NCI-H345 (cell line): ENCODE measurements at places on chromosomes 5 and 9.
A peak's percentile ranks its signal among the peaks of the same experiment; 100 is the strongest.

DNA sequence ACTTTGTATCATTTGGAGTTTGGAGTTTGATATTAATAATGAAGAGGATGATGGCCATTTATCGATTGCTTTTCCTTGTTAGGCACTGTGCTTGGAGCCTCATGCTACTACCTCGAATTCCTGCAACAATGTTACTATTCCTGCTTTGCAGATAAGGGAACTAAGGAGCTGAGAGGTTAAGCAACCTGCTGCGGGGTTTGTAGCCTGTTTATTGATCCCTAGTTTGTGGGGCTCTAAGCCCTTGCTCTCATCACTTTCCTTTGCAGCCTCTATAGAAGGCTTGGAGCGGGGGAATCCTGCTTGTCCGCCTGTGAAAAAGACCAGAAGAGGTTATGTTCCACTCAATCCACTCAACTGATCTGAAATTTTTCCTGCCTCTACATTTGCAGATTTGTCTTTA lies 15.8 kb downstream of the ARHGEF28 start:
- DNase-seq, result no peak

DNA sequence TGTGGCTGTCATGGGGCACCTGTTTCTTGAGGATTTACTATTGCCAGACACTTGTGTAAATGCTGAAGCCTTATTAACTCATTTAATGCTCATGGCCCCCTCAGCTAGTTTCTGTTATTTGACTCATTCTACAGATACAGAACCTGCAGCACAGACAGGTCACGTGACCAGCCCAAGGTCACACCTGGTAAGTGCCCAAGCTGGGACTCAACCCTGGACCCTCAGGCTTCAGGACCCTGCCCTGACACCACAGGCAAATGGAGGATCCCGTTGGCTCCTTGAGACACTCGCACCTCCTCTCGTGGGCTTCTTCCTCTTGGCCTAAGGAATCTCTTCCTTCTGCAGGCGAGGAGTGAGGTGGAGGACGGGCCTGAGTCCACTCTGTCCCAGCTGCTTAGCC lies 10.6 kb upstream of the NEURL1B start:
- no peak for DNase-seq

GRCh38 chr9:33786681-33787080 lies 8.7 kb upstream of the PRSS3 start:
- no peak for DNase-seq

GRCh38 chr5:150398722-150399523 lies 13.8 kb downstream of the CD74 start:
- DNase-seq, result no peak

GRCh38 chr5:181131514-181131913 lies 545 bp upstream of the OR2V1 start:
- no peak for DNase-seq

GRCh38 chr5:124995421-124995820 lies 249.0 kb upstream of the ZNF608 start:
- DNase-seq, result no peak

- DNase-seq, result no peak
These were observed 54.6 kb downstream of the AHRR start for GRCh38 chr5:375921-376798.

- no peak for DNase-seq
These were observed 6.0 kb downstream of the PMPCA start for GRCh38 chr9:136416427-136416826.

- no peak for DNase-seq
These were observed 40.8 kb upstream of the CCDC152 start for GRCh38 chr5:42715785-42716184.

GRCh38 chr5:66306844-66307315 lies 162.8 kb downstream of the SREK1 start:
- no peak for DNase-seq

GRCh38 chr5:159735749-159736660 lies 180.3 kb upstream of the ADRA1B start:
- DNase-seq, result no peak

DNA sequence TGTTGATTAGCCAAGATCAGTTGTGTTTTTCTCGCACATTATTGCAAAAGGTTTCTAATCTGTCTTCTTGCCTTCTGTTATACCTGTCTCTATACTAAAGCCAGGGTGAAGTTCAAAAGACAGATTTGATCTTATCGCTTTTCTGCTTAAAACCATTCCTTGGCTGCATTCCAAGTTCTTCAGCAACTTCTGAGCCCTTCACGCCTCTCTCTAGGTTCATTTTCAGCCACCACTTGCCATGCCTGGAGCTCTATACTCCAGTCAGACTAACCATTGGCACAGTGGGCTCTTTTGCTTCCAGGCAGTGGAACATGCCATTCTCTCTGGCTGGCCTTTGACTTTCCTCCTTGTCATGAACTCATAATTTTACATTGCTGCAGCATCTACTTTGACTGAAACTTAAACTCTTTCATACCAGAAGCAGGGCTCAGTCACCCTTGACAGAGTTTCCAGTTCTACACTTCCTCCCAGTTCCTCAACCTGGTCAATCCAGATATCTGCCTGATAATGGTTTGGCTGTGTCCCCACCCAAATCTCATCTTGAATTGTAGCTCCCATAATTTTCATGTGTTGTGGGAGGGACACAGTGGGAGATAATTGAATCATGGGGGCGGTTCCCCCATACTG lies 114.4 kb downstream of the SLC12A2 start:
- no peak for DNase-seq

DNA sequence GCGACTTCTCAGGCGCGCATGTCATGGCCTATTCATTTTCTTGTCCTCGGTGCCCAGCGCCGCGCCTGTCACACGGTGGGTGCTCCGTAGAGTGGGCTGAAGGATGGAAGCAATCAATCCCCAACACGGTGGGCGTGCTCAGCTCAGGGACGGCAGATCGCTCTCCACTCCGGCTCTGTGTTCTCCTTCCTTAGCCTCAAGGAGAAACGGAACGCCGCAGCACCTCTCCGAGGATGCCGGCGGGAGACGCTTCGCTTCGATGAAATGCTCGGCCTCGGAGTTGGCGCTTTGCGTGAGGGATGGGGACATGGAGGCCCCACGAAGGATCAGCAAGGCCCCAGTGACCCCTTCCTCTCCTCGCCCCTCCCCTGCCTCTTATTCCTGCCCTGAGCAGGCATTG lies 199.5 kb downstream of the C9orf50 start:
- DNase-seq, result no peak

GRCh38 chr9:136552117-136552703 lies 6.4 kb upstream of the NOTCH1 start:
- no peak for DNase-seq

DNA sequence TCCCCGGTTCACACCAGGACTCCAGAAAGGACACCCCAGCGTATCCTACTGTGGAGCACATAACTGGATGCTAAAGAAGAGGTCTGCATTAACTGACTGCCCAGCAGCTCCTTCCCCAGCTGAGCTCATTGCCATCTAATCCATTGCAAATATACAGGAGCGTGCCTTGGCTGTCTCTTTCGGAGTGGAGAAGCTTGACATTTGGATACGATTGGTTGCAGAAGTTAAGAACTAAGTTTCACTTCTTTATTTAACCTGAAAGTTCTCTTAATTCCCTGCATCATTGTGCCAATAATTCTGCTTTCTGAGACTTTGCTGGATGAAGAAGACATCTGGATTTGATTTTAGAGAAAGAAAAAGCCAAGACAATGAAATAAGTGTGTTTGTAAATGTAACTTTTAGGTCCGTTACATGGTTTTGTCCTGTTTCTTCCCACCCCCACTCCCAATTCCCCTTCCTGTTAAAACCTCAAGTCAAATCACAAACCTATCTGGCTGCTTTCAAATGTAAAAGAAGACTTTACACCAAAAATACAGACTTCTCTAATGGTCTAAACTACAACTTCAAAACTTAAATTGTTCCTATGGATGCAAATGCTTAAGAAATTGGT lies 33.9 kb downstream of the TAS2R1 start:
- DNase-seq, result no peak

DNA sequence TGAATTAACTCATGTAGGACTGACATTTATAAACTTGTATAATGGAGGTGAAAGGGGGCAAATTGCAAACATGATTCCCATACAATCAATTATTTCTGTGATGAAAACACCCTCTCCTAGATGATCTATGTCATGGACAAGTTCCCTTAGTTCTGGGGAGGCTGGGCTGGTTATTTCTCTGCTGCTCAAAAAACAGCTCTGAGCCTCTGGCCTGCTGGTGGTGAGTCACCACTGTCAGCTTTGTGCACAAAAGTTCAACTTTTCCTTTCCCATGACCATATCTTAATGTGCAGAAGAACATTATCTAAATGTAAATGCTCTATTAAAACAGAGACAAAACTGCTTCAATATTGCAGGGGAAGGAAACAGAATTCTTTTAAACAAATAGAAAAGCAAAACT lies 85.0 kb downstream of the HMHB1 start:
- DNase-seq, result no peak

GRCh38 chr5:154793599-154794524 lies 38.7 kb downstream of the LARP1 start:
- no peak for DNase-seq

DNA sequence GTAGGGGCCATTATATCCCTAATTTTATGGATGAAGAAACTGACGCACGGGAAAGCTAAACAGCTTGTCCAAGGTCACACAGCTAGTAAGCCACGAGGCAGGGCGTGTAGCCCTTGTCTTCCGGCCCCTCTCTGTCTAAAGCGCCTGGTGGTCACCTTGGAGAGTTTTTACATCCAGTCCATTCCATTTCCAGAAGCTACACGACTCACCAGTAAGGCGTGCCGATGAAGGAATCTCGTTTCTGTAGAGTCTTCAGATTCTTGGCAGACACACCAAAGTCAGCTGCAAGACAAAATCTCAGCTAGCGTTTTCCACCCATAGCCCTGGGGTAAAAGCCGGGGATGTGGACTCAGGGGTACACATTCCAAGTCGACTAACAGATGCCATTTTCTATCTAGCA lies 80.5 kb downstream of the STK10 start:
- no peak for DNase-seq

DNA sequence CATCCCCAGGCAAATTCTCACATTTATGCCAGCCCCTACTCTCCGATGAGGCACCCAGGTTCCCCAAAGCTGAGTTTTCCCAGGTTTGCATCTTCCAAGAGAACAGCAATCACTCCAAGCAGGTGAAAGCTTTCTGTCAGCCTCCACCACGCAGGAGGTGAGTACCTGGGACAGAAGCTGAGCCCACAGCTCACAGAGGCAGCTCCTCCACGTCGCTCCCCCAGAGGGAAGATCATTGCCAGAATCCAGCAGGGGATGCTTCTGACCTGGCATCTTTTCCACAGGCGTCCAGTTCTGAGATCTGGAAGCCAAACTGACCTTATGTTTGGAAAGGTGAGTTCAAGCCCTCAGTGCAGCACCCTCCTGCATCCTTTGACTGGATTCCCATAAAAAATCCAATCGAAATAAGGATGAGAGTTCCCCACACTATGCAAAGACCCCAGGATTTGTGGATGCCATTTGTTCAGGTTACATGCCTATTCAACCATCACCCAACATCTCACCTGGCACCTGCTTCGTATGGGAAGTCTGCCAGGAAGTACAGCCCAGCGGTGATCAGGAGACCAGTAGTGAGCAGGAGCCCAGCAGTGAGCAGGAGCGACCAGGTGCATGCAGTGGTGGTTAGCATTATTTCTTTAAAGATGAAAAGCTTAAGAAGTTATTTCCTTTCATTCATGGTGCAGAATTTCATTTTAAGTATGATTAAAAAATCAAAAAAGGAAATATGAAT lies 47.4 kb upstream of the OLFM1 start:
- peak; percentile 68 for DNase-seq

DNA sequence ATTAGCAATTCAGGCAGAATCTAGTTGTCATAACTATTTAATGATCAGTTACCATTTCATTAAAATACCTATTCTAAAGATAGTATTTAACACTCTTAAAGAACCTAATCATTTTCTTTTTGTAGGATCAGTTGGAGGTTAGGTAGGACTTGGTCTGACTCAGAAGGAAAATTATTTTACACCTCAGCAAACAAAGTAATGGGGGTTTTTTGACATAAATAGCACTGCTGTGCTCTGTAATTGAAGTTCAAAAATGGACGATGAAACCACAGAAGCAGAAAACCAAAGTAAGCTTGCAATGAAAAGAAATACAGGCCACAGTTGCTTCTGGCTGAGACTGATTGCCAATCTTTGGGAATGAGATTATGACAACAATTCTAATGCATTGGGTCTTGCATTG lies 187.0 kb upstream of the TRPM3 start:
- no peak for DNase-seq

DNA sequence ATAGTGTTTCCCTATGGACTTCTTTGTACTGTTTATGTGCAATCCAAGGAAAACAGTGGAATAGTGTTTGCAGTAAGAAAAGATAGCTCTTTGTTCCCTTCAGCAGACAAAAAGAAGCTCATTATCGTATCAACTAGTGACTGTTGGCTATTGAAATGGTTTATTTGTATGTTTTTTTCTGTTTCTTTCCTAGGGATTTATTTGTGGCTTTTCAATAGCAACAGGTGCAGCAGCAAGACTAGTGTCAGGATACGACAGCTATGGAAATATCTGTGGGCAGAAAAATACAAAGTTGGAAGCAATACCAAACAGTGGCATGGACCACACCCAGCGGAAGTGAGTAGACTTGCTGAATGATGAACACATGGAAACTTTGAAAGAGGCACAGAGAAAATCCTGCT lies 65.1 kb downstream of the SLC44A1 start:
- peak; percentile 11 for DNase-seq

DNA sequence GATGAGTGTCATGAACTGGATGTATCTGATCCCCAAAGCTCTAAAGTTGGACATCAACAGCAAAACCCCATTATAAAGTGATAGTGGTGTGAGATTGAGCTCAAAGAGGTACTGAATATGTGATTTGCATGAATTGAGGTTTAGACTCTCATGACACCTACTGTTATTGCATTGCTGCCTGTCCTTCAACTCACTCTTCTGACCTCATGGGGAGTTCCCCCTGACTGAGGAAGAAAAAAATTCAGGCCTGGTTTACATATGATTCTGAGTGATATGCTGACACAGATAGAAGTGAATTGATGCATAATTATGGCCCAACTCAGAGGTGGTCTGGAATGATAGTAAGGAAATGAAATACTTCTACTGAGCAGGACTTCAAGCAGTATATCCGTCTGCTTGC lies 76.2 kb upstream of the CHD1 start:
- DNase-seq, result no peak

- no peak for DNase-seq
These were observed 6.7 kb upstream of the FYB1 start for GRCh38 chr5:39226100-39226451.

- DNase-seq, result no peak
These were observed 159.4 kb downstream of the RASEF start for GRCh38 chr9:82903503-82903902.

DNA sequence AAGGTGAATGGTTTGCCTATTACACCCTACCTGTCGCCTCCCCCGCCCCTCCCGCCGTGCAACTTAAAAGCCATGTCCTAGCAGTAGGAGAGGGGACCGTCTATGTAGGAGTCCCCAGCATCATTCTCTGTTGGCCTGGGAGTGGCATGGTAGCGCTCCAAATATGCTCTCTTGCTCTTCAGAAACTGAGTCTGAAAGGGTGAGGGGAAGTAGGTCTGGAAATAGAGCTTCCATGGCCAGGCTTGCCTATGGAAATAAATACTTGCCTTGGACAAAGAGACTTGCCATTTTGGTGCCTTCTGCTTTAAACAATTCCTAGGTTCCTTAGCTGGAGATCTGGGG lies 1.4 kb downstream of the RGS7BP start:
- DNase-seq, result no peak

- DNase-seq, result no peak
These were observed 48.1 kb upstream of the RORB start for GRCh38 chr9:74449060-74449459.

GRCh38 chr9:354453-354852 lies 139.8 kb downstream of the DOCK8 start:
- peak; percentile 44 for DNase-seq

GRCh38 chr9:101219030-101219429 lies 165.8 kb downstream of the BAAT start:
- DNase-seq, result no peak
